ENCODE measurements at places on chromosomes 1 and 21.

GRCh38 chr1:33683913-33684312, 180.0 kb upstream of the HMGB4 start:
- no peak for DNase-seq

DNA sequence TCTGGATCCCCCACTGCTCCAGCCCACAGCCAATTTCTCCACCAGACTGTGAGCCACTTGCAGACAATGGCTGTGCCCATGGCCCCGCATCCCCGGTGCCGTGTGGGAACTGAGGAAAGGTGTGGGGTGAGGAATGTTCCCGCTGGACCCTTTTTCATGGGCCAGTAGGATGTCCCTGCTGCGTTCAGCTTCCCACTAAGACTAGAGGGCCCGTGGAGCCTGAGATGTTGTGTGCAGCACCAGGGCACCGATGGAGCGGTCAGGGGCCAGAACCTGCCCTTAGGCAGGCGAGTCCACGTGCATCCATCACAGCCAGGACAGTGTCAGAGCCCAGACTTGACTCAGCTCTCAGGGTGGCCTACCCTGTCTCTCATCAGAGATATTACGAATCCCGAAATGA, 105.7 kb upstream of the COL6A1 start:
- DNase-seq = no peak

DNA sequence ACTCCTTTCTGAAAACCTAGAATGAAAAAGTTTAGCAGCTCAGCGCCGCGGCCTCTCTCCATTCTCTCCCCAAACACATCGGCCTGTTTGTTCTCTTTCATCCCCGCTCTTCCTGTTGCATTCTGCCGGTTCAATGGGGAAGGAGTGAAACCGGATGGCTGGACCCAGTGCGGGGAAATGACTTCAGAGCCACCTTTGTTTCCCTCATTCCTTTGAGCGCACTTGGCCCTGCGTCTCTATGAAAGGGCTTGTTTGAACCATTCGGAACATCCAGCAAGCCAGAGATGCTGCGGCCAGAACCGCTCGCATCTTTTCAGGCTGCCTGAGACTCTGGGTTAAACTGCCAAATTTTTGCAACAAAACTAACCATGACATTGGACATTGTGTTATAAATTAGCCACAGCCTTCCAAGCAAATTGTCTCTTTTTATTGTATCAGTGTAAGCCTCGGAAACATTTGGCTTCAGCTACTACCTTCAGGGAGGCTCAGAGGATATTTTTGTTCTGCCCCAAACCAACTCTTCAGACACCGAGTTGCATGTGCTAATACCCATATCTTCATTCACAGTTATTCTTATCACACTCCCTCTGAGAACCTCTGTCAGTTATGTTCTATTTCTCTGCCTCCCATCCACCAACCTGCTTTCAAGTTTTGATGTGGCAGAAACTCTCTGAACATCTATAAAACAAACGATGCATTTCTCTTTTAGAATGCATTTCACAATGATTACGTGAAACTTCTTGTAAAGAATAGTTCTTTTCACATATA, 5.1 kb upstream of the OLIG1 start:
- DNase-seq = no peak

- DNase-seq = no peak
These were observed 771 bp downstream of the ABCD3 start for GRCh38 chr1:94418664-94419655.

- DNase-seq = no peak
These were observed 252.9 kb downstream of the KCNT2 start for GRCh38 chr1:196355206-196355786.

DNA sequence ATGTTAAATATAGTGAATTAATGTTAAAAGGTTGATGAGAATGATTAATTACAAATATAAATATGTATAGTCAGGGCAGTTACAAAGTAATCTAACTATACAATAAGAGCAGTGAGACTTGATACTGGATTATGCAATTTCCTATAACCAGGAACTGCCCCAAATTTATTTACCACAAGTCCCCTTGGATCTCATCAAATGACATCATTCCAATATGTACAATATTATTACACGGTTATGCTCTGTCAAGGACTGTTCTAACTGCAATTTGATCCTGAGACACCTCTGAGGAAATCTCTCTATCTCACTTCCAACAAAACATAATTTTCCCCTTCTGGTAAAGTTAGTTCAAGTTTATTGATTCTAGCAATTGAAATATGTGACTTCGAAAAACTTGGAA, 917.6 kb downstream of the NCAM2 start:
- DNase-seq = no peak

GRCh38 chr1:184002071-184002470, 35.5 kb downstream of the COLGALT2 start:
- no peak for DNase-seq

DNA sequence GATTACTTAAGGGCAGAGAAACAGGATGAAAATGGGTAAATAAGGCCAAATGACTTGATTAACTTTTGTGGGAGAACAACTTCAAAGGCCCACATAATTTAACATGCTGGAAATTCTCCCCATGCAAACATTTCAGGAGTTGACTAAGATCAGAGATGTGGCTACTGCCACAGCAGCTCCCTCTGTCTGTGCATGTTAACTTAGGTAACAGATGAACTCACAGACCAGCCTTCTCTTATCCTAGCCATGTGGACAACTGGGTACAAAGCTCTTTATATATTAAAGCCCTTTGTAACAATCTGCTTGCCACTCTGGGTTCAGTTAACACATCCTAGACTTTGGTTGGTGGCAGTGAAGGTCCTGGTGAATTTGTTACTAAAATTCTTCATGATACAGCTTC, 33.2 kb downstream of the BEND5 start:
- no peak for DNase-seq

DNA sequence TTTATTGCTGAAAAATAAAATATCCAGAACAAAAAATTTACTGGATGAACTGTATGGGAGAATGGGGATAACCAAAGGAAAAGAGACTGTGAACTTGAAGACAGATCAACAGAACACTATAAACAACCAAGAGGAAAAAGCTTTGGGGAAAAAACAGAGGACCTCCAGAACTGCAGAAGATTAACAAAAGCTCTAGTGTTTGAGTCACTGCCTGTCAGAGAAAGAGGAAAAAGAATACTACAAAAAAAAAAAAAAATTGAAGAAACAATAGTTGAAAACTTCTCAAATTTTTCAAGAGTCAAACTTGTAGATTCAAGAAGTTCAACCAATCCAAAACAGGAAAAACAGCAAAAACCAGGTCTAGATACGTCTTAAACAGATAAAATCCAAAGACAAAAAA, 44.3 kb downstream of the ARHGAP29 start:
- DNase-seq = no peak

GRCh38 chr1:166036092-166036491, 130.7 kb downstream of the FAM78B start:
- no peak for DNase-seq

GRCh38 chr21:25420831-25421230, 186.4 kb downstream of the MRPL39 start:
- DNase-seq = no peak

DNA sequence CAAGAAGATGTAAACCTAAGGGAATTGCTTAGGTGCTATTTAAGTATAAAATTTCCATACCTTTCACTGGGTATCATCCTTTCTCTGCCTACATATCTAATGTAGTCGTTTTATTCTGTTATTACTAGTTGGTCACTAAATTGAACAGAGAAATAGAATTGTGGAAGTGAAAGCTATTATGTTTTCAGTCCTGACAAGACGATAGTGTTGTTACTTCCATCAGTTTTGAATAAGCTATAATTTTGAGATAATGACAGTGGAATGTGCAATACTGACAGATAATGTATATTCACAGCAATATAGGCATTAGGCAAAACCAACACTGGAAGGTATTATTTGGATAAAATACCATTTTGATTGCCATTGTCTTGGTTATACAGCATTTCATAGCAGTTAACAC, 181.8 kb downstream of the ADGRL2 start:
- no peak for DNase-seq

- DNase-seq = no peak
These were observed 34.8 kb downstream of the LIN9 start for GRCh38 chr1:226274138-226274537.

DNA sequence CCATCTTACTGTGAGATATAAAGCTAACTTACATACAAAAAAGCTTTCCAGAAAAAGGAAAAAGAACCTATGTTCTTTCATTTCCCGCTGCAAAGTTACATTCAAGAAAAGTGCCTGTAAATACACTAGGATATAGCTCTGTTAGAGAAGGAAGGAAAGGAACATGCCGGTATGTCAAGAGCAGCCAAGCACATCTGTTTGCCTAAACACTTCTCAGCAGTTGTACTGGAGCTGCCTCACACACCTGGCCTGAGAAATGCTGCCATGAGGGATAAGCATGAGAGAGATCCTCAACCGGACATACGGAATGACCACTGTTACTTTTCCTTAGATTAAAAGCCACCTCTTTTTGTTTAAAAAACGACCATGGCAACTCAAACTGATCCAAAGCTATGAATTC, 189.7 kb downstream of the RERE start:
- no peak for DNase-seq

Data from CD4-positive, alpha-beta T cell treated with Interferon gamma for 1 hour (primary cell).